ENCODE measurements at places on chromosomes 16 and 17.

DNA sequence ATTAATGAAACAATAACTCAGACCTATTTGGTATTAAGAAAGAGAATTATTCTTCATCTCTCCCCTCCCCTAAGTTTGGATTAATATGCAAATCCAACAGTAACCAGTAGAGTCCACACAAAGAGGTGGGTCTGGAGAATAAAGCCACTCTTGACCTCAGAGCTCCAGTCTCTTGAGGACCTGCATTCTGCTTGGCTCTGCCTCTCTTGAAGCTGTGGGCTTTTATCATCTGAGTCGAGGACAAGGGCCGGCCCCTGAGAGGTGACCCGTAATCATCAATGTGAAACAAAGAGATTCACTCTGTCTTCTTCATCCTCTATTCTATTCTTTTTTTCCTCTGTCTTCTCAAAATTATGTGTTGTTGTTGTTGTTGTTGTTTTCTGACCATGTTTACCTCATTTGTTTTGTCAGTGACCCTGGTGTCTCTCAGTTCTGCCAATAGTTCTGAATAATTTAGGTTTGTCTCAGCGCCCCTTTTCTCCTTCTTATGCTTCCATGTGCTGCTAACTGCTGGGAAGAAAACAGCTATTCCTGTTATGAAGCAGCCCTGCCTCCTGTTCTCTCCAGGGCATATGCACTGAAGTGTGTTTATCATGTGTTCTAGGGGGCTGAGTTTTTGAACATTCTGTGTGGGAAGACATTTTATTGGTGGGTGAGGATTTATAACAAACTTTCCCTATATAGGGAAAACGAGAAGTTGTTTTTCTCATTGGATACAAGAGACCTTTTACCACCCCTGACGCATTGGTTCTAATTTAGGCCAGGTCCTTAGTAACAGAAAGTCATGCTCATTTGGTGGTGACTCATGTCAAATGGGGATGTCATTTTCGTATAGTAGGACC is 135.8 kb downstream of the TRIM37 start:
- no peak for DNase-seq

GRCh38 chr17:80750263-80750662 is 205.6 kb downstream of the RPTOR start:
- DNase-seq = no peak

- DNase-seq = no peak
Observed at GRCh38 chr16:62019851-62020250, 16.4 kb downstream of the CDH8 start.

- no peak for DNase-seq
Observed at GRCh38 chr17:77770331-77771105, 188.0 kb upstream of the TNRC6C start.

DNA sequence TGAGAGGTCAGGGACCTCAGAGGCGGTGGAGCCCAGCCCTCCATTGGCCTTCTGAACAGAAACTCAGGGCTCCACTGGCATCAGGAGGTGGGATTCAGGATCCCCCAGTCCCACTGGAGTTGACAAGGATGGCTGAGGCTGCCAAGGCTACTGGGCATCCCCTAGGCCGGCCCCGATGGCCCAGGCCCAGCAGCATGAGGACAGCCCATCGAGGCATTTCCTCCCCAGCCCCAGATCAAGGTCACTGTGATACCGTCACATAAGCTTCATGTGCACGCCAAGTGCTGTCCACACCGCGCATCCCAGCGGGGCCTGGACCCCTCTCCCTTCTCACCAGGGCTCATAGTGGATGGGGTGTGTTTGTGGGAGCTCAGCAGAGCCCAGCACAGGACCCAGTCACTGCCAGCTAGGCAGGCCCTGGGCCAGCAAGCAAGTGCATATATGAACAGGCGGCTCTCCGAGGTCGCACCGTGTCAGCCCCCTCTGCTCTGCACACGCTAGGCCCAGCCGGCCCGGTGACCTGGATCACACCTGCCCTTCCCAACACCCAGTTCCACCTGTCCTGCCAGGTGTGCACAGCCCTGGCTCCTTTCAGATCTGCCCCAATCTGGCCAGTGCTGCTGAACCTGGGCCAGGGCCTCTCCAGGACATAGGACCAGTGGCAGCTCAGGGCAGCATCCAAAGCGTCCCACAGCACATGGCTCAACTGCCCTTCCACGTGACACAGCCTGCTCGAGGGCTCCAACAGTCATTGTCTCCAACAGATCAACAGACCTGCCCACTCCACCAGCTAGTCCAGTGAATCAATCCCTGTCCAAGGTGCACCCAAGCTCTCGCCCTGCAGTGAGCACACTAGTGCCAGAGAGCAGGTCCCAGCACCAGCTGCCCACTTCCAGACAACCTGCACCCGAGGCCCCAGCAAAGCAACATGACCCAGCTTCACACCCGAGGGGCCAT is 32.8 kb upstream of the RASD1 start:
- no peak for DNase-seq

- no peak for DNase-seq
Observed at GRCh38 chr17:1896243-1897104, 66.7 kb downstream of the RPA1 start.

Measured in thymus (tissue), 14 donors.